ENCODE measurements at places on chromosomes 4 and X. TPM values are rescaled to one million over a fixed set of nuclear protein-coding genes. Genes with fewer than 3 reads are reported as not detected.

The STPG2 gene
- not detected for total RNA-seq

The AFP gene
- 8.6 TPM for total RNA-seq

The POU3F4 gene
- 0.31 TPM for total RNA-seq

The GPR50 gene
- total RNA-seq: 1.00 TPM

The GABRB1 gene
- not detected for total RNA-seq

The NAA10 gene
- total RNA-seq: 134 TPM

The PSAPL1 gene
- total RNA-seq: not detected

The GUCY1B1 gene
- total RNA-seq: 2.5 TPM

Measured in astrocyte (in vitro differentiated cells and primary cell).